BJ (cell line): ENCODE measurements at places on chromosomes 12 and 14.
A peak's percentile ranks its signal among the peaks of the same experiment; 100 is the strongest.

DNA sequence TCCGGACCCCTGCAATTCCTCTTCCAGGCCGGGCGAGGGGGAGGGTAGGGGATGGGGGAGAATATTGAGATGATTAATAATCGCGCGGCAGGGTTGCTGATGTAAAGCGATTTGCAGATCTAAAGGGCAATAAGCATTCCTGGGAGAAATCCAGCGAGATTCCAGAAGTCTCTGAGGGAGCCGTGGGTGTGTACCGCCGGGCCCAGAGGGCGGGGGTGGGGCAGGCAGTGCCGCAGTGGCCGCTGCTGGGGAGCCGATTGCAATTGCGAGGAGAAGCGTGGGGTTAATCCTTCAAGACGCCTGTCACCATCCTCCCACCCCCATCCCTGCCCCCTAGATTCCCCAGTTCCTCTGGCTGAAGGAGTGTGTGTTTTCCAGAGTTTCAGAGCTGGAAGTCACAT lies 16.4 kb downstream of the FOS start:
- DNase-seq = no peak

GRCh38 chr12:42208574-42208973 lies 29.5 kb downstream of the YAF2 start:
- DNase-seq = no peak

- DNase-seq = no peak
These were observed 42.5 kb downstream of the ATG2B start for GRCh38 chr14:96320605-96321004.

GRCh38 chr12:124205405-124205804 lies 89.5 kb upstream of the RFLNA start:
- DNase-seq = no peak

- no peak for DNase-seq
These were observed 2.5 kb downstream of the PACS2 start for GRCh38 chr14:105316968-105317510.

DNA sequence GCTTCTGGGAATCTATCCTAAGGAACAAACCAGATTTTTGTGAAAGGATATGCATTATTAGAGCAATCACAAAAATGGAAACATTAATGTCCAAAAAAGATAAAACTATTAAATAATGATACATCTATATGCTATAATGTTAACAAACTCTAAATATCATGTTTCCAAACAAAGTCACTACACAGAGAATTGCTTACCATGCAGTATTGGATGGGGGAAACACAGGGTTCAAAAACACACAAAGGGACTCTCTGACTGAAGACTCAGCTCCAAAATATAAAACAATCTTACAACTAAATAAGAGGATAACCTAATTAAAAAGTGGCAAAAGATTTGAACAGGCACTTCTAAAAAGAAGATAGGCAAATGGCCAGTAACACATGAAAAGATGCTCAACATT lies 304.2 kb downstream of the DPF3 start:
- DNase-seq = no peak

GRCh38 chr12:107736914-107737313 lies 24.0 kb downstream of the PRDM4 start:
- DNase-seq = no peak

GRCh38 chr12:62192180-62192902 lies 67.9 kb upstream of the USP15 start:
- peak; percentile 46 for DNase-seq

GRCh38 chr14:72947366-72948160 lies 21.3 kb downstream of the DCAF4 start:
- no peak for DNase-seq

DNA sequence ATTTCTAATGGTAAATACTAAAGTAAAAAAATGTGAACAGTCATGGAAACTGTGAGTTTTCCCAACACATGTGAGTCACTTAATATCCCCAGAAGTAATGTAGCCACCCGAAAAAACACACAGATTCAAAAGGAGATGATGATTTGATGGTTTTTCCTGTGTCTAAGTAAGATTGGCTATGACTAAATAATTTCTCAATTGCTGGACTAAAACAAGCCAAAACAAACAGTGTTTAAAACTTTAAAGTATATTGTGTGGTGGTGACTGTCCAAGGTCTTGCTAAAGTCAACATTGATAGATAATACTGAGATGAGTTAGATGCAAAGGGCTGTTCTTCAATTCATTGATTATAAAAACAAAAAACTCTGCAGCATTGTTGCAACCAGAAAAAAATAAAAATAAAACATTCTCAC lies 89.6 kb upstream of the SOX5 start:
- peak; percentile 31 for DNase-seq

- DNase-seq = no peak
These were observed 62.5 kb upstream of the SLC38A2 start for GRCh38 chr12:46435029-46435428.

GRCh38 chr12:89663577-89664357 lies 44.9 kb downstream of the ATP2B1 start:
- peak; percentile 4 for DNase-seq

DNA sequence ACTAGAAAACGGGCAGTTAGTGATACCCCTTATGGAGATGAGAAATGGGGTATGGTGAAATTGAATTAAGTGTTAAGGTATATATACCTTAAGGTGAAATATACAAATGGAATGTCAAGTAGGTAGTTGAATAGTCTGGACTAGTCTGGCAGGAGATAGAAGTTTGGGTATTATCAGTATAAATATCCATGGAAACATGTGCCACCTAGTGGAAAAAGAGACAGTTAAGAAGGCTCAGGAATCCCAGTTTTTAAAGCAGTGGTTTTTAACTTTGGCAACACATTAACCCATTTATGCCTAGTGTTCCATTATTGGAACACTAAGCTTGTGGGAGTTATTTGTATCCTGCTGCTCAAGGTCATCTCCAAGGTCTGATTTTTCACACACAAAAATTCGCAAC lies 38.6 kb upstream of the TPH2 start:
- no peak for DNase-seq

DNA sequence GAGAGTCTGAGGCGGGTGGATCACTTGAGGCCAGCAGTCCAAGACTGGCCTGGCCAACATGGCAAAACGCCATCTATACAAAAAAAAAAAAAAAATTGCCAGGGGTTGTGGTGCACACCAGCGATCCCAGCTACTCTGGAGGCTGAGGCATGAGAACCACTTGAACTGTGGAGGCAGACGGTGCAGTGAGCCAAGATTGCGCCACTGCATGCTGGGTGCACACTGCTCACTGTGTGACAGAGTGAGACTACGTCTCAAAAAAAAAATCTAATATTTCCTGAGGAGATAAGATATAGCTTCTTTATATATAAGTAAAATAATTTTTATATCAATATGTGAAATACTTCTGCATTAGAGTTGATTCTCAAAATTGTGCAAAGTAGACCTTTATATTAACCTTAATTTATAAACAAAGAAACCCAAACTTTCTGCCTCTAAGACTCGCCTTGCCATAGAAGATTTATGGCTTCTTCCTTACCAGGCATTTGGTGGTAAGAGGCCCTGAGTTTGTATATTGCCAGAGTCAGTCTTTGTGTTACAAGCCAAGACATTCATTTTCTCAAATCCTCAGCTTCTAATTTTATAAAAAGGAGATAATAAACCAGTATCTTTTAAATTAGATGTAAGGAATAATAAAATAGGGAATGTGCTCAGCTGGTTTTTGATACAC lies 1226.7 kb downstream of the FLRT2 start:
- no peak for DNase-seq

GRCh38 chr12:113314121-113314529 lies 20.8 kb downstream of the SLC8B1 start:
- DNase-seq = no peak

DNA sequence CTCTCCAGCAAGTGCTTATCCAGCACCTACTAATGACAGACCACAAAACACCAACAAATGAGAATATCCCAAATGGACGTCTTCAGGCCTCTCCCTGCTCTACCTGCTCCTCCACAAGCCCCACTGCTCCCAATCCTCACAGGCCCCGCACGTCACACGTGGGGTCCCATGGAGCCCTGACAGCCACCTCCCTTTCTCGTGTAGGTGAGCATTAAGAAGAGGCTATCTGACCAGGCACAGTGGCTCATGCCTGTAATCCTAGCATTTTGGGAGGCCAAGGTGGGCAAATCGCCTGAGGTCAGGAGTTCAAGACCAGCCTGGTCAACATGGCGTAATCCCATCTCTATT lies 5.4 kb downstream of the RIMBP2 start:
- no peak for DNase-seq

DNA sequence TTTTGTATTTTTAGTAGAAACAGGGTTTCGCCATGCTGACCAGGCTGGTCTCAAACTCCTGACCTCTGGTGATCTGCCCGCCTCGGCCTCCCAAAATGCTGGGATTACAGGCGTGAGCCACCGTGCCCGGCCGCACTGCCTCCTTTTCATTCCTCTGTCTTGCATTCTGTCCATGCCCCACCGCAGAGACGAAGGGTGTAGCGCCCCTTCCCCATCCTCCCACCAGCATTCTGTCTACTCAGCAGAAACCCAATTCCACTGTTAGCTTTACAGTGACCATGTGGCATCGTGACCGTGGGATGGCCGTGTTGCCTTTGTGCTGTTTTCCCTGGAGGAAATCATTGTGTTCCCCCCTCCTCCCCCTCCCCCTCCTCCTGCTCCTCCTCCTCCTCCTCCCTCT lies 10.3 kb downstream of the TEX22 start:
- DNase-seq = no peak

DNA sequence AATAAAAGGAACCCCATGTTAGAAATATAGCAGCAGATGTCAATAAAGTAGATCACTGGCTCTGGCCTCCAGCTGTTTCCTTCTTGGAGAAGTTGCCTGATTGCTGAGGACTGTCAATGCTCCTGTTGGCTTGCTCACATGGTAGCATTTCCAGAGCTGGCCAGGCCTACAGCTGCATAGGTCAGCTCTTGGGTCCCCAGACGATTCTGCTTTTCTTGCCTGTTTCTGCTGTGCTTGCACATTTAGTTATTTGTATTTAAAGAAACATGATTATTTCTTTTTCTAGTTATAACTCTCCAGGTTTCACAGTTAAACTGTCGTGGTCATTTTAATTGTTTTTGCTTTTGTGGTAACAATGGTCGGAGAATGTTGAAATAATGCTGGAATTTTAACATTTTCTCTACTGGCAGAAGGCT lies 7.2 kb downstream of the NAV3 start:
- DNase-seq = no peak

DNA sequence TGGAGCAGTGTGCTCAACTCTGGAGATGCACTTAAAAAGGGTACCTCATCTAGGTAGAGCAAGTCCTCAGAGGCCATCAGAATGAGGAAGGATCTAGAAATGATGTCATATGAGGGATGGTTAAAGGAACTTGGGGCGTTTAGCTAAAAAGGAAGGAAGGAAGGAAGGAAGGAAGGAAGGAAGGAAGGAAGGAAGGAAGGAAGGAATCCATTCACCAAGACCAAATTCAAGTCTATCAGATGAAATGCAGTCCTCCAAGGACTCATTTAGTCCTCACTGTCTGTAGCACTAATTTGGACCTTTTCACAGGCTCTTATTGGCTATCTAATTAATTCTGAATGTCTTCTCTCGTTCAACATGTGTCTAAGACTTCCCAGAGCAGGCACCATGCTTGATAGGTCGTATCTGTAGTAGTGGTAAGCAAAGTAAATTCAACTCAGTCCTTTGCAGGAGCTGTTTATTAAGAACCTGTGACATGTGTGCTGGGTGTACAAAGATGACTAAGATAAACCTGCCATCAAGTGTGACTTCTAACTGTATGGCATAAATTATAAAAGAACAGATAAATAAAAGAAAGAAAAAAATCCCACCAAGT lies 63.5 kb downstream of the LLPH start:
- DNase-seq = no peak

GRCh38 chr14:32009221-32009975 lies 67.7 kb upstream of the ARHGAP5 start:
- no peak for DNase-seq

GRCh38 chr12:17778242-17778641 lies 311.8 kb downstream of the RERGL start:
- no peak for DNase-seq

DNA sequence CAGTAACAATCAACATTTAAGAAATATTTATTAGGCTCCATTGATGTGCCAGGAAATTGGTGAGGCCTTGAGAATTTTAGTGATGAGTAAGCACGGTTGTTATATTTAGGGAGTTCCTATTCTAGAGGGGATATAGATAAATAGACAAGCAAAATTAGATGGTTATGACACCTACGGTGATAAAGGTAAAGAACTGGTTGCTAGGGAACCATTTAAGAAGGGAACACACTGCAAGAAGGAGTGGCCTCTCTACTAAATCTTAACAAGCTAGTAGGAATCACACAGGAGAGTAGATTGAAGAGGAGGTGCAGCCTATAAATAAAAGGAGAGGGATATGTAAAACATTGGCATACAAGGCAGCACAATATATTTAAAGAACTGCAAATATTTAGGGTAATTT lies 155.2 kb downstream of the LRIG3 start:
- no peak for DNase-seq

- DNase-seq = no peak
These were observed 2.6 kb downstream of the KRT84 start for GRCh38 chr12:52382854-52383253.

GRCh38 chr14:103897075-103897947 lies 30.9 kb upstream of the TDRD9 start:
- no peak for DNase-seq

DNA sequence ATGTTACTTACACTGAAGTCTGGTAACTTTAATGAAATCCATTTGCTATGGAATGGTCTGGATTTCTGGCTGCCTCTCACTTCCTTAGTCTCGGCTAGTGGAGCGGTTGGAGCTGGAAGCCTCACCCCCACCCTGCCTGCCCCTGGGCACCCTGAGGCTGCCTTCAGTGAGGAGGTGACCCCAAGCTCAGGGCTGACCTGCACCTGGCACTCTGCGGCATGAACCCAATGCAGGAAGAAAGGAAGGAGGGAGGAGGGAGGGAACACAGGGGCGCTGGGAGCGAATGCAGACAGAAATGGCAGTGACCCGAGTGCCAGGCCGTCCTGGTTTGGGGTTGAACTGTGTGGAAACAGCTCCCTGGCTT lies 353.1 kb downstream of the TMEM121 start:
- no peak for DNase-seq

DNA sequence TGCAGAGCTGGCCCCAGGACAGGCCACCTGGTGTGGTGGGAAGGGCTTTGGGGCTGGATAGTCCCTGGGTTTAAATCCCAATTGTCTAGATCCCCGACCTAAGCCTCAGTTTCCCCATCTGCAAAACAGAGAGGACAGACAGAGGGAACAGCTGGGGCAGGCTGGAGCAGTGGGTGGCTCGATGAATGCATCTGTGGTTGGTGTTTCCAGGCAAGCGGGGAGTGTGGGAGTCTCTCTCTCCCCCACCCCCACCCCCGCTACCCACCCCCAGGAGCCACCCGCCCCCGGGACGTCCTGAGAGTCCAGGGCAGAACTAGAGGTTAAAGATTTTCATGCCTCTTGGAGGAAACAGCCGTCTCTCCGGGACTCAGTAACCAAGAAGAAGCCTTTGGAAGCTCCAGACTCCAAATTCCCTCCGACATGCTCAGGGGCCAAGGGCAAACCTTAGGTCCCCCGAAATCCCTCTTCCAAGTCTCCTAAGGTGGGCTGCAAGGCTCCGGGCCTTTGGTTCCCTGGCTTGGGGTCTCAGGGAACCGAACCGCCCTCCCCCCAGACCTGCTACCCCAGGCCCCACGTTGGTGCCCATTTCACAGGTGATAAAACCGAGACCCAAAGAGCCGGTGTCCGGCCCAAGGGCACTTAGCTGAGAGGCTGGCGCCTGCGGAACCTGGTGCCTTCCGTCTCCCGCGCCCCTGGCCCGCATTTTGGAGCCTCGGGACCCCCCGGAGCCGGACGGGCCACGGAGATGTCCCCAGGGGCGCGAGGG lies 474 bp downstream of the TRPV4 start:
- DNase-seq = no peak

GRCh38 chr12:131239384-131240094 lies 285.8 kb downstream of the ADGRD1 start:
- DNase-seq = no peak
